ENCODE measurements at places on chromosomes 7 and 10.

DNA sequence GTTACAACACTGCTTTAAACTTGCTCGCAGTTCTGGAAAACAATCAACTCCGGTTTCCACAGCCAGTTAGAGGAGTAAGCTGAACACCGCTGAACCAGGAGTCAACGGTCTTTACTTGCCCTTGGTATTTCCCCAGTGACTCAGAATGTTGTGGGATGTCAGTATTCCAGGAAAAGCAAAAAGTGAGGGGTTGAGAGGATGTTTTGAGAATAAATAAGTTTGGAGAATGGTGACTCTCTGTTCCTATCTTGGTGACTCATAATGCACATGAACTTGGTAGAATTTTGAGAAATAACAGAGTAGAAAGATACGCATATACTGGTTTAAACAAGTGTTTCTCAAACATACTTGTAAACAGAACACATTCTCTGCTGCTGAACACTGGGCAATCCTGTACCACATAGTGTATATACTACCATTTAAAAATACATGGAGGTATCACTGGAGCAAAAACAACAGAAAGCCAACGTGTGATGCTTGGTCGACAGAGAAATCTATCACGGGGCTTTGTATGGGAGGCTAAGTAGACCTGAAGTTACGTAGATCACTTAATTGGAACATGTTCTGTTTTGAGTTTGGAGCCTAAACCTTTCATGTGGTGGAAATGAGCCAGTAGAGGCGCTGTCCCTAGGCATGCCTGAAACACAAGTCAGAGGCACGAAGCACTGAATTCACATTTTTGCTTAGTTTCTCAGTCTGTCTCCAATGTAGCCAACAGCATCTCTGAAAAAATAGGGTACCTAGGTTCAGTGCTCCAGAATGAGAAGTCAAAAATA, 534.3 kb downstream of the PARD3 start:
- peak; percentile 93 for DNase-seq

DNA sequence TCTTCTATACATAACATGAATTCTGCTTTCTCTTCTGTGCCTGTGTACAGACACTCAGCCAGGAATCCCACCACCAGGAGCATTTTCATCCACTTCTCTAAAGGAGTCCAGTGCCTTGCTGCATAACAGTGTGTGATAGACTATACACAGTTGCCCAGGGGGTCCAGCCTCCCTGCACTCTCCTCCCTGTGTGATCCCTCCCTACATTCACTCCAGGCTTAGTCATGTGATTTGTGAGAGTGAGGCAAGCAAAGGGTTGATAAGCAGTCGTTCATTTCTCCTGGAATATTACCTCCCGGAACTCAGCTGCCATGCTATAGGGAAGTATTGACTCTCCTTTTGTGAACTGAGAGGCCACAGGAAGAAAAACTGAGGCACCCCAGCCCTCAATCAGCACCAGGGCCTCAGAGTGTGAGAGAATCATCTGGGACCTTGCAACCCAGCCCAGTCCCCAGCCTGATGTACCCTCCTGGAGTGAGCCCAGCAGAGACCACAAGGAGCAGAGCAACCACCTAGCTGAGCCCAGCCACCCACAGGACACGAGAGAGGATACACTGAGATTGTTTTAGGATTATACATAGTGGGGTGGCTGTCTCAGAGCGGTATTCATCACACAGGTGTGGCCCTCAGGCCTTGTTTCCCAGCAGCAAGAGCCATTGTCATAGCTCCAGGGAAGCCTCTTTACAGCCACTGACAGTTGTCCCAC, 45.0 kb upstream of the EEPD1 start:
- no peak for DNase-seq

GRCh38 chr10:51459476-51459875, 239.9 kb downstream of the CSTF2T start:
- DNase-seq = no peak

GRCh38 chr10:7969623-7970022, 84.9 kb upstream of the GATA3 start:
- no peak for DNase-seq

DNA sequence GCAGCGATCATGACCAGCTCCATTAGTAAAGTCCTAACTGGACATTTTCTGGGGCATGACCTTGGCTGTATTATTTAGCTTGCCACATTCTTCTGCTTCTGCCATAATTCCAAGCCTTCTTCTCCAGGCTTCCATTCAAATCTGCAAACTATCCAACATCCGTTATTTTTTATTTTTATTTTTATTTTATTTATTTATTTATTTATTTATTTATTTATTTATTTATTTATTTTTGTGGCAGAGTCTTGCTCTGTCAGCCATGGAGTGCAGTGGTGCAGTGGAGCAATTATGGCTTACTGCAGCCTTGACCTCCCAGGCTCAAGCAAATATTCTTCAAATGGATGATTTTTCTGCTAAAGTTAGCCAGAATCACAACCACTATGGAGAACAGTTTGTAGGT, 187.2 kb upstream of the CDK1 start:
- DNase-seq = no peak

DNA sequence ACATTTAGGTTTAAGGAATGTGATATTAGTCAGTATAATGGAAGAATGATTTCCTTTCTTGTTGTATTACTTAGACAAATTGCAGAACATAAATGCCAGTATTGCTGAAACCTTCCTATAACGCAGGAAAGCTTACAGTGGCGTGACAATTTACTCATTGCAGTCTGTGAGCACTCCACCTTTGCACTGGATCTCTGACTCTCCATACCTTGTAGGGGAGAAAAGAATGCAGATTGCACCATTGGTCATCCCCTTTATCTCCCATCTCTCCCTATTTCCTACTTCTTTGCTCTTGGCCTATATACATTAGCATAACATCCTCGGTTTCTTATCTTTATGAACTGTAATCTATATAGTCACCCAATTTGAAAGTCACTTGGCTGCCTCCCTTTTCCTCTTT, 28.1 kb upstream of the HYAL4 start:
- no peak for DNase-seq

DNA sequence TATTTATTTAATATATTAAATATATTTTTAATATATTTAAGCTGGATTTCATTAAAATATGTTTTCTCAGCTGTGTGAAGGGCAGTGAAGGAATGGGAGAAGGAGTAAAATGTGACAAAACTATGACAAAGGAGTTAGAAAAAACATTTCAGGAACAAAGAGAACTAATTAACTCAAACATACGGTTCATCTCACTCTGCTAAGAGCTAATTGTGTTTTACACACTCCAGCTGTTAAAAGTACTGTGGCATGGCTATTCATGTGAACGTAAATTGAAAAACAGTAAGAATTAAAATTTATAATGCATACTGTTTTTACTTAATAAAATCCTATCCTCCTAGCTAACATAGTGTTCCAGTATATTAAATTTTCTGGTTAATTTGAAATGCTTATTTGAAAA, 262.5 kb upstream of the GNAI1 start:
- no peak for DNase-seq

DNA sequence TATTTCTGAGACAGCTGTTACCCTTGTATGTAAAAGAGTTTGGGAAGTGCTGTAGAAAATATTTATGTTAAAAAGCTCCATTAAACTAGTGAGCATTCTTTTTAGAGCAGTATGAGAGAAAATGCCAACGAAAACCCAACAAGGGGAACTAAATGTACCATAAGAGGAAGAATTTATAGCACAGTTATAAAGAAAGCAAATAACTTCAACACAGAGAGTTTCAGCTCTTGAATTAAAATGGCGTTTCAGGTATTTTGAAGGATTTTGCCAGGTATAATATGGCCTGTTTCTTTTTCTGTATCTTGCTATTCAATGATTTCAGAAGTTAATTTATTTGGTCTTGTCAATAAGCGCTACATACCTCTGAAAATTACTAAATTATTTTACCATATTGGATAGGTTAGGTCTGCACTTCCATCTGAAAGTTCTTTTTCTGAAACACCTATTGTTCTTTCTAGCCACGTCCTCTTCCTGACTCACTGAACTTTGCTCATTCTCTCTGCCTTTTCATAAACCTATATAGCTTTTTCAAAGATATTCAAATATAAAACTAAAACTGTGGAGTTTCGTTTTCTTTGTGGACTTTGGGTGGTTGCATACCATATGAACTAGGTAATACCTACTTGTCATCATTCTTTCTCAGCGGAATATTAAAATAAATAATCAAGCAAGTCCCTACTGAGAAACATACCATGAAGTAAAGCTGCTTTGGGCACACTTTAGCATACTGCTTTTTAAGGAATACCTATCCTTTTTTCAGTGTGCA, 136.1 kb downstream of the SEMA3A start:
- DNase-seq = no peak

DNA sequence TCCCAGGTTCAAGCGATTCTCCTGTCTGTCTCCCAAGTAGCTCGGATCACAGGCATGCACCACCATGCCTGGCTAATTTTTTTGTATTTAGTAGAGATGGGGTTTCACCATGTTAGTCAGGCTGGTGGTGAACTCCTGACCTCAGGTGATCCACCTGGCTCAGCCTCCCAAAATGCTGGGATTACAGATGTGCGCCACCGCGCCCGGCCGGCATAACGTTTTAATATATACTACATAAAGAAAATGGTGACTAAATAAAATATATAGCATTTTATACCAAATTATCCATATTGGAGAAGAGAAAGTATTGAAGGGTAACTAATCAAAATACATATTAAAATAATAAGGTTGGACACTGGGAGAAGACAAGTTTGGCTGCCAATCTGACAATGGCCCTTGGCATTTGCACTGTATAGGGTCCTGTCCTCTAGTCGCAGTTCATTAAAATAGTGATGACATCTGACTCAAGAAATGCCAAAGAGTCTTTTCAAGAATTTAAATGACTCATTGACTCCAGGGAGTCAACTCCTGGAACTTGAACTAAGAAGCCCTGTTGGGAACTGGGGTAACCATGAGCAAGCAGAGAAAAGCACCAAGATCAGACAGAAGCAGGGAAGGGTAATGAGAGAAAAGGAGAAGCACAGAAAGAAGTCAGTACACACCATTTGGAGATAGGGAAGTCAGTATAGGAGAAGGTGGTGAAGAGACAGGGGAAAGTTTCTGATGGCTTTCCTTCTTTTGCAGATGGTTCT, 91.1 kb downstream of the CH25H start:
- DNase-seq = peak; percentile 6

DNA sequence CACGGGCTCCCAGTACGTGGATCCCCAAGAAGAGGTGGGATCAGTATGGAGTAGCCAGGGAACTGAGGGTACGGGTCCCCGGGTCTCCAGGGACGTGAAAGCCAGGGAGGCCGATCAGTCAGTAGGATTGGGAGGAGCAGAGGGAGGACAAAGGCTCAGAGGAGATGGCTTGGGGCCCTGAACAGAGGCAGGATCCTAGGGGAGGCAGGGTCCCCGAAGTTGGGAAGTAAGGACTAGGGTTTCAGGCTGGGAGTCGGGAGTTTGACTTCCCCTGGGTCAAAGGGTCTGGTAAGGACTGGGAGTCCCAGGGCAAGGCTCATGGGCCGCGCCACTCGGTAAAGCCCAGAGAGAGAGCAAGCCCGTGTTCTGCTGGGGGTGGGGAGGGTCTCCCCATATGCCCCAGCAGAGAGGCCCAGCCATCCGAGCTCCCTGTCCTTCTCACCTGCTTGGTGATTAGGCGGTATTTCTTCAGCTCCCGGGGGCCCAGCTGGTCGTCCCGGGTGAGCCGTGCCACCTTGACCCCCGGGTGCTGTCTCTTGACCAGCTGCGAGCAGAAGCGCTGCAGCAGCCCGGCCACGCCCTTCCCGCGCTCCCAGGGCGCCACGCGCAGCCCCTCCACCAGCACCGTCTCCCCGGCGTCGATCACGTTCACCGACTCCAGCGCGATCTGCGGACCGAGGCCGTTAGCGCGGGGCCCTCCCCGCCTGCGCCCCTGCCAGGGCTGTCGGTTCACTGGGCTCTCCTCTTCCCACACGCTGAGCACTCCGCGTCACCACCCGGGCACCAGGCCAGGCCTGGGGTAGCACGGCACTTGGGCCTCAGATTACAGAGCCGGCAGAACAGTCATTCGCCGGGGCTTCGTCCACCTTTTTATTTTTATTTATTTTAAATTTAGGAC, 7.0 kb downstream of the NAT16 start:
- no peak for DNase-seq

DNA sequence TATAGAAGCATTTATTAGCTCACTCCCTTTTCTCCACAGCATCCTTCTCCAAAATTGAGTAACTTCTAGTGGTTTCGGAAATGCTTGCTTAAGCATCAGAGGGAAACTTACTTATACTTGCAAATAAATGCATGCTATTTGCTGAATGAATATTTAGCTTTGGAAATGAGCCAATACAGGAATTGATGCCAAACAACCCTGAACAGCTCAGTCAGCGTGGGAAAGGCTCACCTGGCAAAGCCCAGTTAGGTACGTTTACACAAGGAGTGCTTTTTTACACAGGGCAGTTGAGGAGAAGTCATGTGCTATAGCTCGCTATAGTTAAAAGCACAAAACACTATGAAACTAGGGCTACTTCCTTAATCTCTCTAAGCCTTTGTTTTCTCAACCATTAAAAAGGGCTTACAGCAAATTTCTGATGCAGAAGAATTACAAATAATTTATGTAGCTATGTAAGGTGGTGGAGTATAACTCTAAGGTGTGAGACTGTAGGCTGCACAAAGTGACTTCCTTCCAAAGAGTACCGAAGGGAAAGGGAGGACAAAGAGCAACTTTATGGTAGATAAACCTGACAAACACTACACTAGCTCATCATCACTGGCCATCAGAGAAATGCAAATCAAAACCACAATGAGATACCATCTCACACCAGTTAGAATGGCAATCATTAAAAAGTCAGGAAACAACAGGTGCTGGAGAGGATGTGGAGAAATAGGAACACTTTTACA, 498.2 kb downstream of the PHTF2 start:
- DNase-seq = no peak

DNA sequence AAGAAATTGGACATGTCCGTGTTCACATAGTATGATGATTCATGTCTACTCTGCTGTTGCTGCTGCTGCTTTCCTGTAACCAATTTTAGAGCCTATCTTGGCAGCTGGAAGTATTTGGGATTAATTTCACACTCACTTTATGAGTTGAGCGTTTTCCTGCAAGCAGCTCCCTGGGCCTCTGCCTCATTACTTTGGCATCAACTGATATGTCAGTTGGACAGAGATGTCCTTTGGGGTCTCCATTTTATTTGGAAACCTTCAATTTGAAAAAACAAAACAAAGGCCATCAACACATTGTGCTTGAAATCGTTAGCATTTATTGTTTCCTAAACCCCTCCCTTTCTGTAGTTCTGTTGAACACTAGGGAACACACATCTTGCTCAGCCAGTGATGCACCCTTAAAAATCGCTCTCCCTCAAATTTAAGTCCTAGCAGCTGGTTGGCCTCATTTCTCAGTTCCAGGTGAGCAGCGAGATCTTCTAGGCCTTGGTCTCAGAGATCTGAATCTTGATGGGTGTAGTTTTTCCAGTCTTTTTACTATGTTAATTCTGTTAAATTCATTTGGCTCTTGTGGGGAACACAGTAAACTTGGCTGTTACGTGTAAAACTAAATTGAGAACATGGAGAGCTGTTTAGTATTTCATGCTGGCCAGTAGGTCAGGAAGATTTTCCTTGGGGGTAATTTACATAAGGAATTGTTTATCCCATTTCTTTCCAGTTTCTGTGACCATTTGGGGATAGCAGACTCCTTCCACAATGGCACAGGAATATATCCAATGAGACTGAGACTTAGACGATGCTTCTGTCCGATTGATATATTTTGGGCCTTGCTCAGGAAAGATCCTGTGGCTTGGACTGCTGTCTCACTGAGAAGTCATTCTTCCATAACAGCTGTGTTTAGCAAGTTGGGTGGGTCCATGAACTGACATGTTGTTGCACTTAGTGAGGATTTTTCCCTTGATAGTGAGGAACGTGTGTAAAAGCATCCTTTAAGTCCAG, 371.6 kb downstream of the BBS9 start:
- DNase-seq = no peak

- no peak for DNase-seq
Observed at GRCh38 chr10:133224756-133225372, 5.2 kb upstream of the UTF1 start.

Measured in SW 1271 (cell line).